ENCODE measurements at places on chromosomes 1 and 21.
A peak's percentile ranks its signal among the peaks of the same experiment; 100 is the strongest.

- no peak for DNase-seq
Measured at GRCh38 chr1:66575739-66576138, 41.8 kb downstream of the SGIP1 start.

DNA sequence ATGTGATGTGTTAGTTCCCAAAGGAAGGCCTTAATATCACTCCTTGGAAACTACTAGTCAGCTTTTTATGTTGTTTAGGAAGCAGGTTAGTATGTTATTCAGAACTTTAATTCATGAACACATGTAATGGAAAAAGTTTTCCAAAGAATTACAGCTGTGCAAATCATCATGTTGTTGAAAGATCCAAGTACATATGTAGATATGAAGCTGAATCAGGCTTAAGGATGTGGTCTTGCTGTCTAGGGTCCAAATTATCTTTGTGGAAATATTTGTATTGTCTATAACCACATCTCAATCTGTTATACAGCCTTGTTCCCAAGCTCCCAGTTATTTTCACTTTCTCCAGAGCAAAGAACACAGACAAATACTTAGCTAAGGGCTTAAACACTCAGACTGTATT, 231.6 kb downstream of the TPR start:
- no peak for DNase-seq

- DNase-seq, result no peak
Measured at GRCh38 chr1:185213091-185213490, 56.1 kb downstream of the SWT1 start.

- peak; percentile 70 for DNase-seq
Measured at GRCh38 chr1:200917291-200917817, 22.7 kb downstream of the INAVA start.

Data from suprapubic skin (tissue), 4 donors.